ENCODE measurements at places on chromosomes 3 and 15.

- DNase-seq: no peak
These were observed 7.5 kb downstream of the ZNF592 start for GRCh38 chr15:84755736-84756527.

DNA sequence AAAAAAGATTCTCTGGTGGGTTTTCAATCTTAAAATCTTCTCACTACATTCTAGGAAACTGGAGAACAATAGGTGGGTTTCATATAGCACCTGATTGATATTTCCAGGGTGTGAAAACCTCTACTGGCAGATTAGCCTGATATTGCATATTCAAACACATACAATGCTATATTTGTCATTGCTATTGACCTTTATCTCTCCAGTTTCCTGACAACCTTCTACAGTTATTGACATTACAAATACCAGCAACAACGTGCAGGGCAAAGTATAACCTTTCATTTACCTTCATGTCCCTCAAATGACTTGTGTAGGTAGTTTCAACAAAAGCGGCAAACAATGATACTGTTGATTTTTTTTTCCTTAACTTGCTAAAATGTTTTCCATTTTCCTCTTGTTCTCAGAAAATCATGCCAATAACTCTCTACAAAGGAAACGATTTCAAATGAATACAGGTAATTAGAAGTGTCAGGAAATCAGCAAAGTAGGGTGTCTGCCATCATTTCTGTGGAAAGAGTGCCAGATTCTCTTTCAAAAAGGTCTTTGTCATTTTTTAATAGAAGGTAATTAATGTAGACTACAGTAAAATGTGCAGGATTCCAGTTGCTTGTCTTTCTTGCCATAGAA, 72.6 kb upstream of the CDIN1 start:
- no peak for DNase-seq

GRCh38 chr3:88346643-88347042, 196.9 kb downstream of the C3orf38 start:
- no peak for DNase-seq

DNA sequence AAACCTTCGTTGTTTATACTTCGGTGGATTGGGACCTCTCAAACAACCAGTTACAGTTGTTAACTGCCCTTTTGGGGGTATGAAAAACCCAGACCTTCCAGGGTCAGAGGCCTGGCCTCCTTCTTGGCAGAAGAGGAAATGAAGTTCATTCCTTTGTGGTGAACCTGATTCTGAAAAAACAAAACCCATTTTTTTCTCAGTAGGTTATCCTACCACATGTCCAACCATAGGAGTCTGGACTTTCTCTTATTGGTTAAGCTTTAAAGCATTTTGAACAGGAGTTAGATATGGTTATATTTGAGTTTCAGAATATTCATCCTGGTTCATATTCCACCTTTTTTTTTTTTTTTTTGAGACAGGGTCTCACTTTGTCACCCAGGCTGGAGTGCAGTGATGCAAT, 7.2 kb upstream of the LACTB start:
- DNase-seq: no peak

DNA sequence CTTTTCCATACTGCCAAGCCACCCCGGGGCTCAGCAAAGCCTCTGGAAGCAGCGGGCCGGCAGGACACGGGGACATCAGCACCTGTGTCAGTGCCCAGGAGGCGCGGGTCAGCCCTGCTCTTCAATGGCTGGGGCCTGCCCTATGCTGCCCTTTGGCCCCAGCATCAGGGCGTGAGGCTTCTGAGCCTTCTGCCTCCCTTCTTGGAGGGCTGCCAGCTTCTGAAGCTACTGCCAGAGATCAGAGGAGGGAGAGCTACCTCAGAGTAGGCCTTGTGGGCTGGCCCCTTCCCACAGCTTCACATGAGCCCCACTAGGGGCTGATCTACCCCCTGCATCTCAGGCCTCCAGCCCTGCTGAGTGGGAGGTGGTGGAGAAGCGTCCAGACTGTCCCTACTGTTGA, 13.0 kb upstream of the TMEM115 start:
- no peak for DNase-seq

DNA sequence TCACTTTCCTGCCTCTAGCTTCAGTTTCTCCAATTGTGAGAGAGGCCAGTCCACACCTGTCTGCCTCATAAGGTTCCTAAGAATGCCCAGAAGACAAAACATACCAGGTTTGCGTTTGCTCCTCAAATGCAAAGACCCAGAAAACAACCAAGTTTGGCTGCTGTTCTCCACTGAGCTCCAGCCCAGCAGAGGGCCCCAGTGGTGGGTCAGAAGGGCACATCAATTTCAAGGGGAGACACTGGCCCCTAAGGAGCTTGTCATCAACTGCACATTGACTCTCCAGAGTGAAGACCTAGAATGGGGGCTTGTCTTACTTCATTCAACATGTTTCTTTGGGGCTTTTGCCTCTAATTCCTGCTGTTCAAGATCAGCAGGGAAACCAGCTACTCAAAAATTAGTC, 127.9 kb upstream of the SLC6A11 start:
- DNase-seq: no peak

DNA sequence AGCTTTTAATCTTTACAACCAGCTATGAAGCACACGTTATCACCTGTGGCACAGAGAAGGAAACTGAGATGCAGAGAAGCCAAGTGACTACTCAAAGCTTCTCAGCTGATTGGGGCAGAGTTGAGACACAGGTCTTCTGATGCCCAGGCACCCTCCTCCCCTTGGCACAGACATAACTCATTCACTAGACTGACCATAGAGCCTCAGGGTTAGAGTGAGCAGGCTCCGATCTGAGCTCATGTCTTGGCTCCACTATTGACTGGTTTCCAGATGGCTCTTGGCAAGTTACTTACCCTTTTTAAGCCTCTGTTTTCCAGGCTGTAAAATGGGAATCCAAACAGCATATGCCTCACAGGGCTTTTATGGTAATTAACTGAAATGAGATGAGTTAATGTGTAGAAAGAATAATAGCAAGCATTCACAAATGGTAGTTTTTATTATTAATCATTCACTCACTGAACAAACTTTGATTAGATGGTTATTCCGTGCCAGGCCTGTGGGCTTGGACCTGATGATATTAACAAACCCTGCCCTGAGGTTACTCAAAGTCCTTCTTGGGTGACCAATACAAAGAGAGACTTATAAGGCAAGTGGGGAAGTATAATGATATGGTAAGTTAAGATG, 184.3 kb downstream of the ANXA2 start:
- no peak for DNase-seq

- DNase-seq: no peak
These were observed 3.2 kb upstream of the GOLGB1 start for GRCh38 chr3:121752772-121753171.

GRCh38 chr3:106440672-106441071, 571.9 kb upstream of the CBLB start:
- DNase-seq: no peak

- DNase-seq: no peak
These were observed 228.1 kb downstream of the SNRPN start for GRCh38 chr15:25182736-25183445.

DNA sequence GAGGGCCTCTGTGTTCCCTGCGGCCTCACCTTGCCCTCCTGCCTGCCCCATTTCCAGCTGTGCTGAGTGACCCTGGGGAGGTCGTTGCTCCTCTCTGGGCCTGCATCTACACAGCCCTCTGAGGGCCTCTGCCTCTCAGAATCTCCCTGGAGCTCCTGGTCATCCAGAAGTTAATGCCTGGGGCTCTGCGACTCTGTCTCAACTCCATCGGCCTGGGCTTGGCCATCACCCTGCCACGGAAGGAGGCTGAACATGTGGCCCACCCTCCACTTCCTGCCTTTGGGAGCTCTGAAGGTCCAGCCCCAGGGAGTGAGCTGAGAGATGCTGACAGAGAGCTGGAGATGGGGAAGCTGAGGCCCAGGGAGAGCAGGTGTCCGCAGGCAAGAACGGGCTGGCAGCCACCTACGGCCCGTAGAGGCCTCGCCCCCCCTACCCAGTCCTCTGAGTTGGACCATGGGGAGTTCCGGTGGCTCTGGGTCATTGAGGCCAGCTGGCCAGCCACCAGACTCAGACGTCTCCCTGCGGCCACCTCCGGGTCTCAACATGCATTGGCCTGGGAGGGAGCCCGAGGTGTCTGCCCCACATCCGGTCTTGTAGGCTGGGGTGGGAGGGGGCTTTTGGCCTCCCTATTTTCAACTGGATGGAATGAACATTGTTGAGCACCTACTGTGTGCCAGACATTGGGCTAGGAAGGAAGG, 34.2 kb downstream of the GRIP2 start:
- no peak for DNase-seq

- DNase-seq: no peak
These were observed 44.5 kb downstream of the ZDHHC19 start for GRCh38 chr3:196166741-196167140.

DNA sequence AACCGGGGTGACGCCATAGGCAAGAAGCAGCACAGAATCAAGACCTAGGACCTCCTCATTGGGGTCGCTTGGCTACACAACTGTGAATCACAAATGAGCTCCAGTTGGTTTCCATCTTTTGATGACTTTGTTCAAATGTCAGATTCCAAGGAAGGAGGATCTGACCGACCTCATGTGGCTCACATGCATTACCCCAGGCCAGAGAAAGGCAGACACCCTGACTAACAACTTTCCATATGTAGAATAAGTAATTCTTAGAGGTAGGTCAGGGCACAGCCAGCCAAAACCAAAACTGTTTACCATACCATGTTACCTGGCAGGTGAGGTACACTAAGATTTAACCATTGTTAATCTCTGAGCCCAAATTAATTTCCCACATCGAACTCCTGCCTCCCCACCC, 96.5 kb downstream of the CCNL1 start:
- no peak for DNase-seq
